ENCODE measurements at places on chromosomes 2 and 18.

GRCh38 chr2:38444247-38444646, 67.2 kb upstream of the ATL2 start:
- DNase-seq = peak; percentile 81

- DNase-seq = no peak
Observed at GRCh38 chr2:309148-309953, 21.5 kb upstream of the ALKAL2 start.

- DNase-seq = no peak
Observed at GRCh38 chr2:67070826-67071225, 326.3 kb upstream of the ETAA1 start.

GRCh38 chr2:39593439-39594393, 72.0 kb upstream of the TMEM178A start:
- DNase-seq = no peak

DNA sequence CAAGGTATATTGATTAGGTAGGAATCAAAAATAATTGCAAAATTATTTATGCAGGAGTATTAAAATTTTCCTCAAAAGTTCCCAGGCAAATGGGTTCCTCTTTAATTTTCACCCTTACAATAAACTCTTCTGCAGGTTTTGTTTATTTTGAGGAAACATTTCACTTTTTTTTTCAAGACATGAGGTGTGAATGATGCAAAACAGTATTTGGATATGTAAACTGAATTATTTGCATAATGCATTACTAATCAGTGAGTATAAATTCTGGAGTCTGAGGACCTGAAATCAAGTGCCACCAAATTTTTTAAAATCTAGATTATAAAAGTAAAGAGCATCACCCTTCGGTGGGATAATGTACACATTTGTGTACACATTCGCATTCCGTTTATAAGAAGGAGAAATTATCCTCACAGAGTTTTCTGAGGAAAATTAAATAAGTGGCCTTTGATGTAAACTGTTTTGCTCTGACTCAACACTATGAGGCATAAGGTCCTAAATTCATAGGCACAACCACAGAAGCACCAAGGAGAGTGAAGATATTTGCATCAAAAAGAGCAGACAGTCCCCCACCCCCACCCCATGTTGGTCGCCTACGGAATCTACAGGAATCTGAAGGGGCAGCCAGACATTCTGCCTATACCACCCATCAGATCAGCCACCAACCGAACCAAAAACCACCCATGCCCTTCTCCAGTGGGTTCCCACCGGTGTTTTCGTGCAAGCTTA, 33.1 kb downstream of the BCL11A start:
- no peak for DNase-seq

DNA sequence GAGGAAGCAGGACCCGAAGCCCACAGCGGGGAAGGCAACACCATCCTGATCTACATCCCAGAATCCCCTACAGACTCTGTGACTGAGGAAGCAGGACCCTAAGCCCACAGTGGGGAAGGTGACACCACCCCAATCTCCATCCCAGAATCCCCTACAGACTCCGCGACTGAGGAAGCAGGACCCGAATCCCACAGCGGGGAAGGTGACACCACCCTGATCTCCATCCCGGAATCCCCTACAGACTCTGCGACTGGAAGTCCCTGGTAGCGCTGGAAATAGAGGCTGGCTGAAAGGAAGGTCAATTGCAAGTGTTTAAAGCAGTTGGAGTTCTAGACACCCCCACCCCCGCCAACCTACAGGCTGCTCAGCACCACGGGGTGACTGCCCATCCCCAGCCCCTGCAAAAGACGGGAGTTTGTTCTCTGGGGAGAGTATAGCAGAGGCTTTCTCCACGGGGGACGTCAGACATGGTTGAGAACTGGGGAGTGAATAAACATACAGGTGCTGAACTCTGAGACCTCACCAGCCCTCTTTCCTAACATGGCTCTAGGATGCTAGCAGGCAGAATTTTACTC, 21.0 kb downstream of the CIB4 start:
- DNase-seq = no peak

DNA sequence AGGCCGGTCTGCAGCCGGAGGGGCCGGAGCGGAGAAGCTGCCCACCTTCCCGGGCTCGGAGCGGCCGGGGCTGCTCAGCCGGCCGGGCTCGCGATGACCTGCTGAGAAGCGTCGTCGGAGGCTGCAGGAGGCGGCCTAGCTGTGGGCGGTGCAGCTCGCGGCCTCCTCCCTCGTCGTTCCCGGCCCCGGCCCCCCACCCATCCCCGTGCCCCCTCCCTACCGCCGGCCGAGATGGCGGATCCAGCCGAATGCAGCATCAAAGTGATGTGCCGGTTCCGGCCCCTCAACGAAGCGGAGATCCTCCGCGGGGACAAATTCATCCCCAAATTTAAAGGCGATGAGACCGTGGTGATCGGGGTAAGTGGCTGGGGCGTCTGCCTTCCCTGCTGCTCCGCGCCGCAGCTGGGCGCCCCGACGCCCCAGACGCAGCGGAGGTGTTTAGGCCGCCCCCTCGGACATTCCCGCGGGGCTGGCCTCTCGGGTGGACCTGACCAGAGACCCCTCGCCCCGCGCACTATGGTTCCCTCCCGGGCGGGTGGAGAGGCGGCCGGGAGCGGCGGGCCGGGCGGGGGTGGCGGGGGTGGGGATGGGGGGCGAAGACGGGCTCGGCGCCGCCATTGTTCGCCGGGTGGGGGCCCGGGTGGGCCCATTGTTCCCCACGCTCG, 492 bp downstream of the KIF5C start:
- no peak for DNase-seq

- DNase-seq = no peak
Observed at GRCh38 chr2:179565807-179566206, 295.6 kb downstream of the ZNF385B start.

- DNase-seq = no peak
Observed at GRCh38 chr2:172623249-172623965, 67.5 kb downstream of the PDK1 start.

DNA sequence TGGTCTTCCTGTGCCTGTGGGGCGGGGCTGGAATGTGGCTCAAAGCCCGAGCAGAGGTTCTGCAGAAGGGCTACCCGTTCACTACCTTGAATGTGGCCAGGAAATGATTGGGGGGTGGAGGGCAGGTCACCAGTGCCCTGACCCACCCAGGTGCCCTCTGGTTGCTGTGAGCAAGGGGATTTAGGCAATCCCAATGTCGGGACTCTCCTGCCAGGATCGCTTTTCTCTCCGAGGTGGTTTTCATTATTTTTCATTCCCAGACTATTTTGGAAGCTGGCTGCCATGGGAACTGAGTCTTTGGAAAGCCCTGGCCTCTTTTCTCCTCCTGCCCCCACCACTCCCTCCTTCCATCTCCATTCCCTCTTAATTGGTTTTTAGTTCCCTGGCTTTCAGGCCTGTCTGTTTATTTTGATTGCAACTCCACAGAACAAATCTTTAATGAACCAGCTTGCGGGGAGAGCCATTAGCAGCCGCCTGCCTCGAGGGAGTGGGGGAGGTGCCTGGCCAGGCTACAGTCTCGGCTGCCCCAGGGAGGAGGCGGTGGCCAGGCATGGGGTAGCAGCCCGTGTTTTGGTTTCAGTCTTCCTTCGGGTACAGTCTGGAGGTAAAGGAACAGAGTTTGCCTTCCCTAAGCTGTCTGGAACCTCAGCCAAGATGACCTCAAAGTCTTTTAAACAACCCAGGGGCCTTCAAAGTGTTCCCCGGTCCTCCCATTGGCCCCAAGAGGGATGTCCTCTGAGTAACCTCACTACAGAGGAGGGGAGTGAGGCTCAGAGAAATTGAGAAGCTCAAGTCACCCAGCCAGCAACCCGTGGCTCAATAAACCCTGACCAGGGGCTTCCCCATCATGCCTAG, 114.4 kb upstream of the HAAO start:
- no peak for DNase-seq

- no peak for DNase-seq
Observed at GRCh38 chr2:225009768-225010167, 32.5 kb downstream of the DOCK10 start.

- DNase-seq = no peak
Observed at GRCh38 chr2:222582928-222583327, 73.0 kb downstream of the FARSB start.

DNA sequence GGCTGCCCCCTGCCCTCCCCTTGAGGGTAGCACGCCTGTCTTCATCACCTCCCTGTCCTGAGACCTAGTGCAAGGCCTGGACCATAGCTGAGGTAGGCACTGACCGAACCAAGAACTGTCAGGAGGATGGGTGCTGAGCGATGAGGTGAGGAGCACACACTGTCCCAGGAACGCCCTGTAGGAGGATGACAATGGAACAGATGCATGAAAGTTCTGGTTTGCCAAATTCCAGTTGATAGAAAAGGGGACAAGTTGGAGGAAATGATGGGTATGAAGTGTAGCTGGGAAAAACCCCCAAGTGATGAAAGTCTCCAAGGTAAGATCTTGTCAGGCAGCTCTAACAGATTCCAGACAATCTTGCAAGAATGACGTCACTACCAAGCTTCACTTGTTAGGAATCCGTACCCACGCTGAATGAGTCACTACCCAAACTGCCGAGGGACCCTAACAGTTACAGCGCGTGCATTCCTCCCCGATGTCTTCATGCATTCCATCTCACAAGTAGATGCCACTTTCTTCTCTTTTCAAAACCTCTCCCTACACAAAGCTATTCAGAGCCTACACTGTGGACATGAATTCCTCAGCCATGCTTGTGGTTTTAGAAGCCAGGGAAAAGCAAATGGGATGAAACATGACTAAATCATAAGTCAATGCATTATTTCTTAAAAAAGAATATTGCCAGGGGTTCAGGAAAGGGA, 27.6 kb downstream of the MRPL33 start:
- peak; percentile 100 for DNase-seq

- DNase-seq = no peak
Observed at GRCh38 chr2:231449503-231450054, 14.7 kb downstream of the NCL start.

DNA sequence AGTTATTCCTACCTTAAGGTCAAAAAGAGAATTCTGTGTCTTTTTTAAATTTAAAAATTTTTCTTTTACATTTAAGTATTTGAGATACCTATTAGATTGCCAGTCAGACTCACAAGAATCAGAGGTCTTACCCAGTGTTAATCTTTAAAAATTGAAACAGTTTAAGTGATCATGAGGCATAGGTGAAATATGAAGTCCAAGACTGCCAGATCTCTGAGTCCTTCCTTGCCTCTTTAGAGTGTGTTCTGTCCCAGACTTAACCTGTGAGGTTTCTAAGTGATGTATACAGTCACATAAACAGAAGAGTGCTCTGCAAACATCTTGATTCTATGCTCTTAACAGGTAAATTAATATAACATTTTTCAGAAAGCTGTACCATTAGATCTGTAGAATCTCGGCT, 40.6 kb downstream of the ACTR3 start:
- no peak for DNase-seq

DNA sequence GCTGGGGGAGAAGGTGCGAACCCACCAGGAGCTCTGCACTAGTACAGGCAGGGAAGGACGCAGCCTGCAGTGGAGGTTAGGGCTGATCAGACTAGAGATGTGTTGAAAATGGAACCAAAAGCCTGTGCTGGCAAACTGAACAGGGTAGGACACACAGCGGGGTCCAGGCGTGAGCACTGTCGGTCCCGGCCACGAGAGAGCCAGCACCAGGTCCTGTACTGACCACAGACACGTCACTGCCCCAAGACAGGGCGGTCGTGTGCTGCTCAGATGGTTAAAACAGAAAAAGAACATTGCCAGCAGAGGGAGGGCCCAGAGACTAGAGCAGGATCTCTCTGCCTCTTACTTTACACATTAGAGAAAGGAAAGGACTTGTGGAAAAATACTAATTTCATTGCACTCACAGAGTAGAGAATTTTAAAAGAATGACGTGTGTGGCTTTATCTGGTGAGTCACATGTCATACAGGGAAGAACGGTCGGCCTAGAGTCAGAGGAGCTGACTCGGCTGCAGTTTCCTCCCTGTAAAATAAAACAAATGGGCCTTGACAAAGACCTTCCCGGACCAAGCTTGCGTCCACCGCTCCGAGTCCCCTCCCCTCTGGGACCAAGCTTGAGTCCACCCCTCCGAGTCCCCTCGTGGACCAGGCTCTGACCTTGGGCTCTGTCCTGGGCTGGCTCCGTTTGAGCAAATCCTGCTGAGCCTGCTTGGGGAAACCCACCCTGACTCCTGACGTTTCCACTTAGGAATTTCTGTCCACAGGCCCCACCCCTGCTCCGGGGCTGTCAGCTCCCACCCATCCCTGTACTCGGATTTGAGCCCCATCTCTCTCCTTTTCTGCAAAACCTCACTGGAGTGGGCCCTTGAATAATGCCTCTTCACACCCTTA, 16.7 kb upstream of the ADI1 start:
- peak; percentile 26 for DNase-seq

- no peak for DNase-seq
Observed at GRCh38 chr2:54403512-54404238, 52.5 kb upstream of the SPTBN1 start.

DNA sequence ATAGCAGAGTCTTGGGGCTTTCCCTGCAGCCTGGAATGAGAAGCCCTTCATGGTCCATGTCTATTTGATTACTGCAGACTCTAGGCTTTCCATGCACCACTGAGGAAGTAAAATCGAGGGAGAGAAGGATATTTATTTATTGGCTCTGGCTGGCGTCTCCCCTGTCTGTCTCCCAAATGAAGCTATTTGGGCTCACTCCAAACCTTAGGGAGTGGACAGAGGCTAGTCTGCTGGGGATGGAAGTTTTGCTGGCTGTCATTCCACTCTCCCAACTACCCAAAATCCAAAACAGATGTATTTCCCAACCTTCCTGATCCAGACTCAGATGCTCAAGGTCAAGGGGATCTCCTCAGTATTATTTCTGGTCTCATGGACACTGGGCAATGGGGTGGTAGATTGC, 33.7 kb downstream of the TMEM17 start:
- no peak for DNase-seq

DNA sequence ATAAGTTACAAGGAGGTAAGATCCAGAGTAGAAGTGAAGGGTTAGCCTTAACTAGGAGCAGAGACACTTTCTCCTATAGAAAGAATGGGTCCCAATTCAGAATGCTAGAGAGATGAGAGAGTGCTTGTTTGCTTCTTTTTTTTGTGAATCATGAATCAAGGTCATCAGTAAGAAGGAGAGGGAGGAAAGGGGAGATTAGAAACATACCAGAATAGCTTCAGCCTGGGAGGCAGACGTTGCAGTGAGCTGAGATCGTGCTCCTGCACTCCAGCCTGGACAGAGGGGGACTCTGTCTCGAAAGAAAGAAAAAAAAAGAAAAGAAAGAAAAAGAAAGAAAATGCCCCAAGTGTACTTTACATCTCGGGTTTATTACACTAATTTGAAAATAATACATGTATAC, 55.8 kb upstream of the SLC35F5 start:
- DNase-seq = no peak

DNA sequence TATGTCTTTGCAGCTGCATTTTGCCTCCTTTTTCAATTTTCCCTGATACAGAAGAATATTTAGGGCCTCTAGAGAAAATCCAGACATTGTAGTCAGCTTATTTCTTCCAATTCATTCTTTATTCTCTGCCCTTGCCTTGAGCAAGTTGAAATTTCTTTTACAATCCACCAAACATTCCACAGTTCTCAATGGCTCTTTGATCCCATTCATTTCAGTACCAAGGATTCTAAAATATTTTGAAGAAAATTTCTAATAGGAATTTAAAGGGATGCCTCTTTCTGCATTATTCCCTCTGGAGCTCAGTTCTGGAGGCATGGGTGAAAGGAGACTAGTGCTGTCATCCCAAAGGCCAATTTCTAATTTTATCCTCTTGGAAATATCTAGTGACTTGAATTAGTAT, 61.2 kb downstream of the COL5A2 start:
- DNase-seq = no peak

DNA sequence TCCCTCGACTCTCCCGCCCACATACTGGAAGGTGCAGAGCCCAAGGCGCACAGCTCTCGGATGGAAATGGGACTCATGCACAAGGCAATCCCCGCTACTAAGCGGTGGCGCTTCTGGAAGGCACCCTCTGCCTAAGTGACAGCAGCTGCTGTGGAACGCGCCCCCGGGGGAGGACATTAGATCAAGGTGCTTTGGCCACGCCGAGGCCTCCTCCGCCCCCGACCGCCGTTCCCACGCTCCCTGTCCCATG, 202 bp downstream of the MCEE start:
- peak; percentile 44 for DNase-seq

All from keratinocyte (primary cell).